Left colon (tissue), 2 donors: ENCODE measurements at places on chromosomes 3 and 15. TPM values are rescaled to one million over a fixed set of nuclear protein-coding genes. Genes with fewer than 3 reads are reported as not detected.
A peak's percentile ranks its signal among the peaks of the same experiment; 100 is the strongest.

The GOLGA8N gene
- total RNA-seq: 2.9 TPM

DNA sequence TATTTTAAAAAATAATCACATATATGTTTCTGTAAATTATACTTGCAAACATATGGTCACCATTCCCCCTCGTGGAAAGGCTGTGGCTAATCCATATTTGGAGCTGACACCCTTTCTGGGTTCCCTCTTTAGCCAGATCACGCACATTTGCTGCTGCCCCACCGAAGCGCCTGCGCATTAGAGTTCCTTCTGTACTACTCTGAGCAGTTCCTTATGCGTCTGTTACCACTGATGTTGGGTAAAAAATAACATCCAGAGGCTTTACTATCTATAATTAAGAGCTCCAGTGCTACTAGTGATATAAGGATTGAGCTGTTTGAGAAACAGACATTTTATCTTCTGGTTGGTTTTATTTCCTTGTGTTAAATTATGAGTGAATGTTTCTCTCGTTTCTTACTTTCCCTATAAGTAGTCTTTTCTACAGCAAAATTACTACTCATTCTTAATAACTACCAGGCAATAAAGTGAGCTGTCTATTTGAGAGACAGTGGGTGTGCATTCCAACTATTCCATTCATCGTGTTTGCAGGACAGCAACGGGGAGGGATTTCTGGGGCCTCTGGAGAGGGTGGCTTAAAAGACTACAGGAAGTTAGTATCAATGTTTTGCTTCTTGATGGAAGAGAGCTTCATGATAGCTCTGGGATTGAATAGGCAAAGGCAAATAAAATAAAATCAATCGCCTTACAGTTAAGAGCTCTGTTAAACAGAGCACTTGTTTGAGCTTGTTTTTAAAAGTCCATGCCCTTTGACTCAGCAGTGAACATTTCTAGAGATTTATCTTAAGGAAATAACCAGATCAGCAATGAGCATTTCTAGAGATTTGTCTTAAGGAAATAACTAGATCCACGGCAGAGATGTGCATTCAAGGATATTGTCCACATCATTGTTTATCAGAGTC lies 245.2 kb downstream of the CD47 start:
- DNase-seq: no peak

DNA sequence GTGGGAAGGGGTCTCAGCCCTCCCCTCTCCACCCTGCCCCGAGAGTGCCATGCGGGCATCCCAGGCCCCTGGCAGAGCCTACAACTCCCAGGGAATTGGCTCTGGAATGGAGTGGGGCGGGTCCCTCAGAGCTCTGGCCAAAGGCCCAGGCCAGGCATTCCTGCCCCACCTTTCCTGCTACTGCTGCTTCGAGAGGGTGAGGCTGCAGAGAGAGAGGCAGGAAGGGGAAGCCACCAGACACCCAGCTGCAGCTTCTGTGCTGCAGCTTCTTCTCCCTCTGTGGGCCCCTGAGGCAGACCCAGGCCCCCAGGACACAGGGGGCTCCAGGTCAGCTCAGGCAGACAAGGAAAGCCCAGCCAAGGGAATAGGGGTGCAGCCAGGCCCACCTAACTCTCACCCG lies 2.7 kb downstream of the ALS2CL start:
- peak; percentile 83 for DNase-seq

The SCN5A gene
- total RNA-seq: 0.47 TPM

GRCh38 chr3:140216249-140216648 lies 281.3 kb downstream of the CLSTN2 start:
- DNase-seq: no peak

DNA sequence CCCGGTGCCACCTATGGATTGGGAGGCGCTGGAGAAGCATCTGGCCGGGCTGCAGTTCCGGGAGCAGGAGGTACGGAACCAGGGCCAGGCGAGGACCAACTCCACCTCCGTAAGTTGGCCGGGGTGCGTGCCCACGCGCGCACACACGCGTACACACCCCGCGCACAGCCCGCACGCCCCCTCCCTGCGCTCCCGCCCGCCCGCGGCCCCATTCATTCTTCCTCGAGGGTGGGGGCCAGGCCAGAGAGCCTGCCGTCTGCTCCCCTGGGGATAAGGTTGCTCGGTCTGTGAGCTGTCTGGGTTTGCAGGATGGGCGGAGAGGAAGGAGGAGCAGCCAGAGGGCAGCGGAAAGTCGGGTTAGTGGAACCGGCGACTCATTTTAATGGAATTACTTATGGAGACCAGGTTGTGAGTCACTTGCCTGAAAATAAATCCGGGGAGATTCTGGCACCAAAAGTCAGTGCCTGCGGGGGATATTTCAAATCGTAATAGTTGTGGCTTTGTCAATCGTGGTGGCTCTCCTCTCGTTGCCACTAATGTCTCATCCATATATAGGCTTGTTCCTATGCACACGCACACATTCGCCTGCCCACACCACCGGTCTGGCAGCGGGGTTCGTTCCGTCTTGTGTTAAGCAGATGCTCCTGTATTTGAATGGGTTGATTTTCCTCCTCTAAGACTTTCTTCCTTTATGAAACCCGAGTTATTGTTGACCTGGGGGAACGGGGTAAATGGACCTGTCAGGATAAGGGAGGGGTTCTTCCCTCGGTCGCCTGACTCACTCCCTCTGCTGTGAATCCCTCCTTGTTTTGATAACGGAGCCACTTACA lies 223.4 kb upstream of the IL12A start:
- peak; percentile 74 for DNase-seq

The MIX23 gene
- total RNA-seq: 30.2 TPM

The BLM gene
- 3.3 TPM for total RNA-seq

The GNB4 gene
- 3.6 TPM for total RNA-seq

The TRH gene
- not detected for total RNA-seq

GRCh38 chr3:136645915-136646314 lies 106.3 kb downstream of the STAG1 start:
- no peak for DNase-seq

The DIPK2A gene
- 18.3 TPM for total RNA-seq

- DNase-seq: no peak
Measured at GRCh38 chr3:174199696-174200095, 659.4 kb upstream of the NAALADL2 start.

GRCh38 chr3:197028728-197029510 lies 698 bp downstream of the MELTF start:
- DNase-seq: peak; percentile 32

The THRB gene
- total RNA-seq: 26.2 TPM

DNA sequence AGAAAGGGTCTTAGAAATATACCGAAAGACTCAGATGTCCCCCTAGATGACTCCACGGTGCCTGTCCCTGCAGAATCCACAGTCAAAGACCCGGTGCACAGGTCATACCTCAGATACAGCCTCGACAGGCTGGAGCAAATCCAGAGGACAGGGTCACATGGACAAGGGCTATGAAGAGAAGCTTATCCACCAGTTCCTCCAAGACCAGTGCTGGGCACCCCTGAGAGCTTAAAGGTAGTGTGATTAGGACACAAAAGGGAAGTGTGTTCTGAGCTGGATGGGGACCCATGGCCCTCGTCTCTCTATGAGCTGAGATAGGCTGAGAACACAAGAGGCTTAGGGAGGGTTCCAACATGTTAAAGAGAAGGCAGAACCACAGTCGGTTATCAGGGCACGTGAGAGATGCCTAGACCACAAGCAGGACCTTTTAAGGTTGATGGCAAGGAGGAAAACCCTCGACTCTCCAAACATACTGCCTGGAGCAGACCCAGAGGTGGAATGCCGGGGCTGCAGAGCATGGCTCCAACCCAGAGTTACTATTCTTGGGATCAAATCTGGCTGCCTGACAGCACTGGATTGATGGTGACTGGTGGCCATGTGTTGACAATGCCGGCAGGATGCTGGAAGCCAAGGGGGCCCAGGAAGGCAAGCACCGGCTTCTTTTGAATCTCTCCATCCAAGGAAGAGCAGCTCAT lies 46.9 kb downstream of the ADCY5 start:
- DNase-seq: no peak

- no peak for DNase-seq
Measured at GRCh38 chr3:183777016-183777618, 48.3 kb downstream of the MAP6D1 start.

DNA sequence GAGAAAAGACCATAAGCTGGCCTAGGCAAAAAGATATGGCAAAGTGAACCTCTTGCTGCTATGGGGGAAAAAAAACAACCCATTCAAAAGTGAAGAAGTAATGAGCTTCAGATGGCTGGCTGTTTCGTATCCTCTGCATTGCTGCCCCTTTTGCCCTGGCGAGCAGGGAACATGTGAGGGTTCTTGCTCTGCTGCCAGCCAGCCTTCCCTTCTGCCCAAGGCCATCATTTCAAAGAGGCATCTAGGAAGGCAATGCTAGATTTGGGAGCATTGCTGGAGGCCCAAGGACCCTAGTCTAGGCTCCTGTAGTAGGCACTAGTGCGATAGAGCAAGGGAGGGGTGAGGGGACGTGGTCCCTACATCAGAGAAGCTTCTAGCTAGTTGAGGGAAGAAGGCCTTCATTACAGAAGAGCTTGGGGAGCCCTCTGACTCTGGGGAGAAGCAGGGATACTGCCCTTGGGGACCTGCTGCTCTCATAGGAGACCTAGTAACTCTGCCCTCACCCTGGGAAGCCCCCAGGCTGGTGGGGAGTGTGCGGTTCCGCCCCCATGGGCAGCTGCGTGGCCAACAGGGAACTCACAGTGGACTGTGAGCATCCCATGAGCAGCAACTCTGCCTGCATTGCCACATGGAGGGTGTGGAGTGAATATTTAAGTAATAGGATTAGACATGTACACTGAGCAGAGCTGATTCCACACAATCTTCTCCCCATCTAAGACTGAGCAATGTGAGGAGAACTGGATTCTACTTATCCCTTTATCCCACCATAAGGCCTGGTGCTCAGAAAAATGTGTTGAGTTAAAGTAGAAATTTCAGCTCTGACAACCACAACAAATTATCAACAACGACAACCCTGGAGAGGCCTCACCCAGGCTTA lies 21.3 kb downstream of the ITGA11 start:
- no peak for DNase-seq

The CAPN3 gene
- 13.8 TPM for total RNA-seq

The GP5 gene
- total RNA-seq: not detected

- DNase-seq: no peak
Measured at GRCh38 chr3:38731522-38731921, 82.0 kb upstream of the SCN5A start.

The GAP43 gene
- total RNA-seq: 2.1 TPM

The EPHB3 gene
- total RNA-seq: 29.2 TPM

The CLEC3B gene
- total RNA-seq: 13.7 TPM

- DNase-seq: no peak
Measured at GRCh38 chr3:36991147-36991546, 1.8 kb downstream of the EPM2AIP1 start.

DNA sequence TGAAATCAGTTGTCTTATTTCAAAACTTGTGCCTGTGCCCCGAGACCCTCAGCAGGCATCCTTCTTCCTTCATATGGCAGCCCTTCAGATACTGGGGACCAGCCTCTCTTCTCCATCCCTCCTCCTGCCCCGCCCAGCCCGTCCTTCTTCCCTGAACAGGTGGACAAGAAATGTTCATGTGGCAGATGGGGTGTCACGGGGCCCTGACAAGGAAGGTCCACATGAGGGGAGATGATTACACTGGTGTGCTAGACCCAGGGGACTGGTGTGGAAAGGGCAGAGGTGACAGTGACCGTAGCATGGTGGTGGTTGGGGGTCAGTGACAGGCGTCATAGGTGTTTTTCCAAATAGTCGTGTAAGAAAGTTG lies 150.9 kb downstream of the CHDH start:
- DNase-seq: no peak

DNA sequence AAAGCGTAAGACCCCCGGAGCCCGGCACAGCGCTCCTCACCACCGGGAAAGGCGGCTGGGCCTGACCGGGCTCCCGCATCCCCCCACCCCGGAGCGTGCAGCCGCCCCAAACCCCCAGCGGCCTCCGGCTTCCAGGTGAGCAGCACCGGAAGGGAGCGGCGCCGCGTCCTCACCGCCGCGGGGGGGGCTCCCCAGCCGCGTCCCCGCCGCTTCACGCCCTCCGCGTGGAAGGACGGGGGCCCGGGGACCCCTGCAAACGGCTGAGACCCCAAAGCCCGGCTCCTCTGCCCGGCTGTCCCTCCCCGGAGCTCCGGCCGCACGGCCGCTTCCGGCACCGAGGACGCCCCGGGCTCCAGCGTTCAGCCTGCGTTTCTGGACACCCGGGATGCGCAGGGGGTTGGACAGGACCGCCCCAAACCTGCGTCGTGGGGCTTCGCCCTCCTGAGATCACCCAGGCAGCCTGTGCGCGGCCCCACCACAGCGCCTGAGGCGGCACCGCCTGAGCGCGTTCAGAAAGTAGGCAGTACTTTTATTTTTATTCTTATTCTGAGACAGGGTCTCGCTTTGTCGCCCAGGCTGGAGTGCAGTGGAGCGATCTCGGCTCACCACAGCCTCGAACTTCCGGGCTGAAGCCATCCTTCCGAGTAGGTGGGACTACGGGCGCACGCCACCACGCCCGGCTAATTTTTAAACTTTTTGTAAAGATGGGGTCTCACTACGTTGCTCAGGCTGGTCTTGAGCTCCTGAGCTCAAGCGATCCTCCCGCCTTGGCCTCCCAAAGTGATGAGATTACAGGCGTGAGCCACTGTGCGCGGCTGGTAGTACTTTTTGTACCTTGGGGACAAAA lies 51.6 kb upstream of the BLM start:
- peak; percentile 74 for DNase-seq

DNA sequence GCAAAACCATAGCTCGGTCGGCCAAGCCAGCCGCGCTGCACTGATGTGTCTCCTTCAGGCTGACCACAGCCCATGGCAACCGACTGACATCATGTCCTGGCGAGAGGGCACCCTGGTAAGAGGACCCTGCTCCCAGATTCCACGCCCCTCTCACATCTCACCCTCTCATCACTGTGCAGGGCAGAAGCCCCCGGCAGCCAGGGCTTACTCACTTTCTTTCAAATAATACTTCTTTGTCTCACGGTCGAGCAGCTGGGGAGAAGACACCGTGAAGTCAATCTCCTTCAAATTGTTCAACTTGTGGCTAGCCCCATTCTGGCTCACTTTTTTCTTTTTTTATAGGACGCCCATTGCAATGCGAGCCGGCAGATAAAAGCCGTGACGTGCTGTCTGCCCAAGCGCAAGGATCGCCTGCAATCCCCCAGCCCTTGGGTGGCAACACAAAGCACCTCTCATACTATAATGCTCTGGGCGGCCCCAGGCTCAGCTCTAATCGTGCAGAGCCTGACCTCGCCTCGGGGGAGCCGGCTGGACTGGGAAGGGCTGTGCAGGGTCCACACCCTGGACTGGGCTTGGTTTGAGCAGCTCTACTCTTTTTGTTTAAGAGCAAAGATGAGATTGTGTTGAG lies 33.6 kb downstream of the VGLL4 start:
- peak; percentile 63 for DNase-seq

DNA sequence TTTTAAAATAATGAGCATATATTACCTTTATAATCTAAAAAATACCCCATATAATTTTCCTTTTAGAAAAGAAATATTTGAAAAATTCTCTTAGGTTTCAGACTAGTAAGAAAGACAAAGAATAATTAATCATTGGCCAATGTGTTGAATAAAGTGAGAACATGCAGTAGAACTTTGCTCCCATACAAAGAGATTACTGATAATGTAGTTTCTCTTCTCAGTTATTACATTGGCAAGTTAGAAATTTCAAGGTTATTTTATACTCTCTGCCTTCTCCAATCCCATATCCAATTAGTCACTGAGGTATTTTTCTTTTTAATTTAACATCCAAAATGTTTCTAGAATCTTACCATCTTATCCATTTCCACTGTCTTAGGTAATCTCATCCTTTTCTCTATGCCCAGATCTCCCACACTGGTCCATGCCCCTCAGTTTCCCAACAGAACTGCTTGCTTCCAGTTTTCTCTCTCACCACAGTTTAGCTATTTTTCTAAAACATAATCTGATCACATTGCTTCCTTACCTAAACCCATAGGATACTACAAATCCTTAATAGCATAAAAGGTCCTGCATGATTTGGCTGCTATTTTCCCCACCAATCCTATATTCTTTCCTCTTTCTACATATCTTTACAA lies 10.8 kb downstream of the XRN1 start:
- no peak for DNase-seq
